AG09309 (cell line): ENCODE measurements at places on chromosomes 2 and 18.

DNA sequence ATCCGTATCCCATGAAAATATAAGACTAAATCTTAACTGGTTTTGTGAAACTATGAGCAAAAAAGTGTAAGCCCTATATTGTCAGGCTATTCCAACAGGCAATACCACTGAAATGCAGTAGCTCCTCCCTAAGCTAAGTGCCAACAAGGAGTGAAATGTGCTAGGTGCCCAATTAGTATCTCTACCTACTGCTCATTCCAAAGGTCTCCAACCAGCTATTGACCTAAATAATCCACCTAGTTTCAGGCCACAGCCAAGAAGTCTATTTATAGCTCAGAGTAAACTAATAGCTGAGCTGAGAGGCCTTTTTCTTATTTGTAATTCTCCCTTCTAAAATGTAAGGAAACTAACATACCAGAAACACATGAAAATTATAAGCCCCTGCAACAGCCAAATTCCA is 482.2 kb downstream of the DCC start:
- no peak for DNase-seq

DNA sequence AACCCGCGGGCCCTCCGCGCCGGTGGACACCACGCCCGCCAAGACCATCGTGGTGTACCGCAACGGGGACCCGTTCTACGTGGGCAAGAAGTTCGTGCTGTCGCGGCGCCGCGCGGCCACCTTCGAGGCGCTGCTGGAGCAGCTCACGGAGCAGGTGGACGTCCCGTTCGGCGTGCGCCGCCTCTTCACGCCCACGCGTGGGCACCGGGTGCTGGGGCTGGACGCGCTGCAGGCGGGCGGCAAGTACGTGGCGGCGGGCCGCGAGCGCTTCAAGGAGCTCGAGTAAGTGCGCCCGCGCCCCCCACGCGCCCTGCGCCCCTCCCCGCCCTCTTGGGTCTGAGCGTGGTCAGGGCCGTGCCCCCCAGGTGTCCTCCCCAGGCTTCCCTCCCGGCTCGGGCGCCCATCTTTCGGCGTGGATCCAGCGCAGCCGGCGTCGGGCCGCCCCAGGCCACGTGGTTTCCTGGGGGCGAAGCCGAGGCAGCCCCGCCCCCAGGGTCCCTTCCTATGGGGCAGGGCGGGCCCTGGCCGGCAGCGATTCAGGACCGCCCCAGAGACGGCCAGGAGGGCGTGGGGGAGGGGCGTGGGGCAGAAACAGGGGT is 481 bp downstream of the DCDC2C start:
- no peak for DNase-seq

DNA sequence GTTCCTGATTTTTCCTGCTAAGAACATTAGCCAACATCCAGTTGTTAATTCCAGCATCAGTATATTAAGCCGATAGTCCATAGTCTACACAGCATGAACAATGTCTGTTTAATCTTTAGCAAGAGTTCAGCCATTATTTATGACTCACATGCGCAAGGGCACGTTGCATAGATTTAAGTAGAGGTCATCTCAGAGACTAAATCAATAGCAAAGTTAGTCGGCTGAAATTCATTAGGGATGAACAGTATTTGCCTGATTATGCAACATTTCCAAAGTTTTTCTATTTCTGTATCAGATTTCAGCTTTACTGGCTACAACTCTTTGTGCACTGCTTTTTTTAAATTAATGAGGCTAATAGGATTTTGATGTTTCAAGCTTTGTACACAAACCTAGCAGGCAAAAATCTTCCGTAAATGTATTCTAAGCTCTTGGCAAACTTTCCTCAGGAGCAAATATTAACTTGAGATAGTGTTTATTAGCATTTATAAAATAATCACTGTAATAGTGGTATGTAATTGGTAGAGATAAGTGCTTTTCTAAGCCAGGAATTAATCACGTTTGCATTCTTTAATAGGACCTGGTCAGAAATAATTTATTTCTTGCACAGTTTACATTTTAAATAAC is 578.7 kb upstream of the ID2 start:
- DNase-seq, result no peak

DNA sequence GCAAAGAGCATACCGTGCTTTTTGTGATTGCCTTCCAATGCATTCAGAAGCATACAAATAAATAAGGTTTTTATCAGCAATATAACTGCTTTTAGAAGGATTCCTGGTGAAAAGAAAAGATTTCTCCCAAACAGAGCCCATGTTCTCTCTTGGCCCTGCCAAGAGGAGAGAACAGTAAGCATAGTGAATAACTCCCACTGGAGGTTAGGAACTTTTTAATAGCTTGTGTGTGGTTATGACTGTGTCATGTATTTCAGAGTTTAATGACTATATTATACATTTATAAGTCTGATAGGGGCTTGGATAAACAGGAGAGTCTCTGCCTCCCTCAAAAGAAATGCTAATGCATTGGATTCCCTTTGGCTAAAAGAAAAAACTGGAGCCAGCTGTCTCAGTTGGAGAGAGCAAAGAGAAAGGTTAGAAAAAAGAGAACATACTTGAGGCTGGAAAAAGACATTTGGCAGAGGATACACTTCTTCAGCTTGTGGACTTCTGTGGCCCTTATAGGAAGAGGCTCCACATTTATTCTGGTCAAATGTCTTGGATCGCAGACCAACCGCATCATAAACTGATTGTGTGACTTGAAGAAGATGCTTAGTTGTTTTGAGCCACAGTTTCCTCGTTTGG is 63.0 kb upstream of the SPRED2 start:
- peak; percentile 27 for DNase-seq

GRCh38 chr2:20241973-20242726 is 17.2 kb upstream of the SDC1 start:
- no peak for DNase-seq

DNA sequence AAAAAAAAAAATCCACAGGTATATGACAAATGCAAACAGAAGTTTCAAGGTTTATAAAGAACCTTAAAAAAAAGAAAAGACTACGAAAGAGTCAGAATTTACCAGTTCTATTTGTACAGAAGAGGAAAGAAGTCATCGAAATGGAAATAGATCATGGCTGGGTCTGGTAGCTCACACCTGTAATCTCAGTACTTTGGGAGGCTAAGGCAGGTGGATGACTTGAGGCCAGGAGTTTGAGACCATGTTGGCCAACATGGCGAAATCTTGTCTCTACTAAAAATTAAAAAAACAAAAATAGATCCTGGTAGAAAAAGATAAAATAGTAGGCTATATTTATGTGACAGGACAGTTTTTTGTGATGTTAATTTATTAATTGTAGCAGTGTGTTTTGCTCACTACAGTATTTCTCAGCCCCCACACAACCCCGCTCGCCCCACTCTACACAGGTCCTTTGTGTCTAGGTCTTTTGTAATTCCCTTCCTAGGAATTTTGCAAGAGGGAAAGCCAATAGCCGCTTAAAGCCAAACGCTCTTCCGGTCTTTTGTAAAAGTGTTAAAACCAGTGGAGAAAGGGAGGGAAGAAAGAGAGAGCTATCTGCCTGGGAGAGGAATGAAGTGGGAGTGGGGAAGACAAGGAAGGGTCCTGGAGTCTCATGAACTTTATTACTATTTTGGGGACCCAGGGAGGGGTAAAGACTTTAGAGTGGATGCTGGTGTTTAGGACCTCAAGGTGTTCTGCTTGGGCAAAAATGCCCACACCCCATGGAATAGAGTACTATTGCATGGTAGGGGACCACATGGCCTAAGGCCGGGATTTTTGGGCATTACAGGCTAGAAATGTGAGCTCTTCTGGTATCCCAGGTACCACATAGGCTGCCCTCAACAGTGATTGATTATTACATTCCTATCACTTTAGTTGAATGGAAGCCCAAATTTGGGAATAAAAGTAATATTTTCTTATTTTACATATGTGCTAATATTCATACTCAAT is 59.4 kb upstream of the XPO1 start:
- no peak for DNase-seq

DNA sequence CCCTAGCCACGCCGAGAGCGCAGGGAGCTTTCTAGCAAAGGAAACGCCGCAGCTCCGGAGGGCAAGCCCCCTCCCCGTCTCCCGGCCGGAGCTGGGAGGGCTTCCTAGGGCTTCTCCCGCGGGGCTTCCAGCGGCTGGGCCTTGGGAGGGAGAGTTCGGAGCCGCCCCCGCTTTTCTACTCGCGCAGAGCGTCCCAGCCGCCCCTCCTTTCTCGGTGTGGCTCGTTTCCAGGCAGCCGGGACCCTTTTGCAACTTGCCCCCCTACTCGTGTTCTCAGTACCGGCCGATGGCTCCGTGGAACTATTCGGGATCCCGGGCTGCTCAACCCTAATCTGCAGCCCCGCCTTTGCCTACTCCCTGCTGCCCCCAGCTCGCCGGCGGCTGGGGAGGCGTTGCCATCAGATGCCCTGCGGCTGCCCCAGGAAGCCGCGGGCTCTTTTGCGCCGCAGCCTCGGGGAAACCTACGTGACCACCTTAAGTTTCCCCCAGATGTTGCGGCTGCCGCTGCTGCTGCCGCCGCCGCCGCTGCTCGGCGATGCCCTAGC is 1.5 kb upstream of the NR4A2 start:
- no peak for DNase-seq

DNA sequence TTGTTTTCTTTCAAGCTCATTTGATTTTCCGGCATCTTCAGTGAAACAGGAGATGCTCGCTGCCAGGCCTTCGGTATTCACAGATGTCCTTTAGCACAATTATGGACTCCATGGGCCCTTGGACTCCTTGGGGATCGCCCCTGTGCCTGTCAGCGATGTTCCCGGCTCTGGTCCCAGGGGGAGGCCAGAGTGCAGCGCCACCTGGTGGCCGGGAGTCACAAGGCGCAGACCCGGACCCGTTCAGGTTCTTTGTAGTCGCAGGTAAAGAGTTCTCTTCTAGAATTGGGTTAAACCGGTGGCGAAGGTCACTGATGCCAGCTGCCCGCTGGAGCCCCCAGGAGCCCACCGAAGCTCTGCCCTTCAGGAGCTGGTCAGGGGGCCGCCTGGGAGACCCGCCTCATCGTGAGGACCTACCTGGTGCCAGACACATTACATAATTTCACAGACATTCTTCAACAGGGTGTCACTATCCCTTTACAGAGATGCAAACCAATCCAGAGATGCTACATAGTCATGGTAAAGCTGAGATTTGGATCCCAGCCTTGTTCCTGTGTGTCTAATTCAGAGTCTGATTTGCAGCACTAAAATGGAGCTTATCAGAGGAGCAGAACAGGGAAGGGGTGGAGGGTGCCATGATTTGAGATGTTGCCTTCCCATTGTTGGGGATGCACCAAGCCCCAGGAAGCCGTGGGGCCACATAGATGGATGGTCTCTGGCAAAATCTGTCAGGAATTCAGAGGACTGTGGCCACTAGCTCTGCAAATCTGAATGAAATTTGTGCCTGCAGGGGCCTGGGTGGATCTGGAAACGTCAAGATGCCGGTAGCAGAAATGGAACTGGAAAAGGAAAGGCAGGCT is 6.0 kb upstream of the INPP5D start:
- DNase-seq, result no peak

GRCh38 chr2:234267534-234267933 is 217.0 kb downstream of the SPP2 start:
- DNase-seq, result no peak
